Mucosa of gallbladder (tissue), 1 donor: ENCODE measurements at places on chromosomes 2 and 18. TPM values are rescaled to one million over a fixed set of nuclear protein-coding genes. Genes with fewer than 3 reads are reported as not detected.

The CYP27C1 gene
- 0.26 TPM for total RNA-seq

The COLEC11 gene
- total RNA-seq: 79.0 TPM

The CCDC148 gene
- total RNA-seq: 3.1 TPM

The NR4A2 gene
- 11.9 TPM for total RNA-seq

The DSC3 gene
- 0.03 TPM for total RNA-seq

The KCNG3 gene
- total RNA-seq: 0.12 TPM

The MAP3K19 gene
- total RNA-seq: not detected

The CPLX4 gene
- not detected for total RNA-seq

The ASPRV1 gene
- total RNA-seq: 1.1 TPM

The CNTNAP5 gene
- total RNA-seq: 31.7 TPM

The GYPC gene
- 51.1 TPM for total RNA-seq

The GNAL gene
- total RNA-seq: 3.9 TPM

The RAB31 gene
- total RNA-seq: 30.3 TPM

- DNase-seq: no peak
Observed at GRCh38 chr18:52667463-52668065, 327.6 kb downstream of the DCC start.

- DNase-seq: no peak
Observed at GRCh38 chr2:170371231-170371998, 193.5 kb downstream of the MYO3B start.

DNA sequence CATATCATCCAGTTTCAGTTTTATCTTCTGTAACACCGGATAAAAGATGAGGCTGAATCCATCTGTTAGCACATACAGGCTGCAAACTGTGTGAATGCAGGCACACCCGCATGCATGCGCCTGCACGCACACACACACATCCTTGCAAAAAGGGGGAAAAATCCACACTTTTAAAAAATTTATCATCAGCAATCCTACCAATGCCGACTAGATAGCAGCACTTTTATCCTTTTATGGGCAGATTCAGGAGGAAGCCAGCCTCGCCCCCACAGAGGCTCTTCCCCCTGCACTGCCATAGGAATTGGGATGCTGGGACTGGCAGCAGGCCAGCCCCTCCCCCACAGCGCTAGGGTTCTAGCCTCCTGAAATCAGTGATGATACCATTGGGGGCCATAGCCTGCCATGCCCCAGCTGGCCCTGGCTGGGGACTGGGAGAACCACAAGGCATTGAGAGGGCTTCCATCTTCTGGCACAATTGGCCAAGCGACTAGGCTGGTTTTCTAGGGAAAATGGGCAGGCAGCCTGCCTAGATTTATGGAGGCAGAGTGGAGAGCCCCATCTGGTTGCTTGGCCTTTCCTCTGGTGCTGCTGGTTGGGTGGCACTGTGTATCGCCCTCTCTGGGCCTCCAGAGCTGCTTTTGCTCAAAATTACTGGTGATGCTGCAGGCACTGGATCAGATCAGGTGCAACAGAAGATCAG, 25.5 kb downstream of the CYRIA start:
- DNase-seq: no peak

GRCh38 chr2:184695-185094, 79.1 kb downstream of the SH3YL1 start:
- no peak for DNase-seq

- DNase-seq: no peak
Observed at GRCh38 chr2:12226653-12227052, 480.2 kb downstream of the LPIN1 start.

DNA sequence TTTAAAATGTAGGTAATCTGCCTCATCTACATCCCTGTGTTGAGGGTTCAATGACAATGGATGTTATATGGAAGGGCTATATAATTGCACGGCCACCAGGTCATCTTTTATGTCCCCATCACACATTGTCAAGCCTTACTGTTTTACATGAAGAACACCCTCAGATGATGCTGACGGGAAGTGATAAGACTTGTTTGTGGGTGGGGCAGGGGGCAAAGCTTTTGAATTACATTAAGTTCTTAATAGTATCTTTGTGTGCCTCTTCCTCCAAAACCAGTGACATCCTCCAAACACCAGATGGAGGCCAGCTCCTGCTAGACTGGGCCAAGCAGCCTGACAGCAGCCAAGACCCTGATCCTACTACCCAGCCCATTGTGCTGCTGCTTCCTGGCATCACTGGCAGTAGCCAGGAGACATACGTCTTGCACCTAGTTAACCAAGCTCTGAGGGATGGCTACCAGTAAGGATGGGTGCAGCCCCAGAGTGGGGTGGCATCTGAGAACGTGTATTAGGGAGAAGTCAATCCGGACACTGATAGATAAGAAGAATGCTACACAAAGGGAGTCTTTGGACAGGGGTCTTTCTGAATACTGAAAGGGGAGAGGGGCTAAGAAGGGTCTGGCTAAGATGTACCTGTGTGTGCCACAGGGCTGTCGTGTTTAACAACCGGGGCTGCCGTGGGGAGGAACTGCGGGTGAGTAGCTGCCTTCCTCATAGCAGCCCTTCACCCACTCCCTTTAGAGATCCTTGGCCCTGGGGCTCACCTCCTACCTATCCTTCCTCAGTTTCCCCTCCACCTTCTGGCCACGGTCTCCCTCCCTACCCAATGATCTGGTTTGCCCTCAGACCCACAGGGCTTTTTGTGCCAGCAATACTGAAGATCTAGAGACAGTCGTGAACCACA, 5.3 kb downstream of the ABHD1 start:
- DNase-seq: no peak

- no peak for DNase-seq
Observed at GRCh38 chr18:957829-958228, 53.2 kb downstream of the ADCYAP1 start.

DNA sequence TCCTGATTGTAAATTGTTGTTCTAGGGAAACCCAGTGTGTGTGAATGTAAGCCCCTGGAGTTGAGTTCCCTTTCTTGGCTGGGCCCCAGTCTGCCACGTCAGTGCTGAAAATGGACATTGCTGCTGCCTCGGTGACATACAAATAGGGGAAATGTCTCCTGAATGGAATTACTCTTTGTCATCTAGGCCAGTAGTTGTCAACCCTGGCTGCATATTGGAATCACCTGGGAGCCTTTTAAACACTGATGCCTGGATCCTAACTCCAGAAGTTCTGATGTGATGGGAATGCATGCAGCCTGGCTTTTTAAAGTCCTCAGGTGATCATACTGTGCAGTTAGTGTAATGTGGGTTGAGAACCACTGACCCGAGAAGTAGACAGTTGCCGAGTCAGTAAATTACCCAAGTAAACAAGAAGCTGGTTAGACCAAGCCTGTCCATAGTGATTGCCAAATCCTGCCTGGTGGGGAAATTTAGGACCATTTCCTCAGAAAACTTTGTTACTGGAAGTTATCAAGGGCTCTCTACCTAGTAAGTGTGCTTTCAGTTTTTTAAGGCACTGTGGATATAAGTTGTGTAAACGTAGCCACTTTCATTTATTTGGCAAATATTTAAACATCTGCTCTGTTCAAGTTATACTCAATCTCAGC, 27.6 kb upstream of the IL1R1 start:
- DNase-seq: no peak

DNA sequence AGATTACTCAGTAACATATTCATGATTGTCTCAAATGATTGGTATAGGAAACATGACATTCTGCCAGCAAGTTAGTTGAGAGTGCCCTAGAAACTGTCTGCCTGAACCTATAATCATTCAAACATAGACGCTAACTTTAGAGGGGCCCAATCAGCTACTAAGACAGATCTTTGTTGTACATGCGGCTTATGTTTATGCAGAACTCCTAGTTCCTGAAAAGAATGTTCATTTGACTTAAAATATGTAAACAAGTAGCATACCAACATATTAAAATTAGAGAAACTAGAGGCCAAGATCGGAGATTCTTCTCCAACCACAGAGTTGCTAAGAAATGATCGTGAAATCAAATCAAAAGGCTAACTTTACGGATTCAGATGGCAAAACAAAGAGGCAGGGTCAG, 4.2 kb upstream of the METAP1D start:
- DNase-seq: no peak

DNA sequence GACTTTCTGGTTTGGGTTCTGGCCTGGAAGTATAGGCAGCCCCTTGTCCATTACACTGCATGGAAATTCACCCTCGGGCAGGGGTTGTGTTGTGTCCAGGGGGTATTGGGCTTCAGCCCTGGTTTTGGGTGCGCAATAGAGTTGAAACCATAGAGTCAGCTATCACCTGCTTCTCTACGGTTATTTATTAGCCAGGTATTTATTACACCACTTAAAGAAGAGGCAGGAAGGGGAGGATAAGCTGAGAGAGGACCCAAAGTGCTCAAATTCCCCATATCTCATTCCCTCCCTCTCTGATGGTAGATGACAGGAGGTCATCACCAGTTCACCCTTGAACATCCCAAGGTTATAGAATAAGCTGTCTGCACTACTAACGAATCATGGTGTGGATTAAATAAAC, 133.4 kb downstream of the HRH4 start:
- no peak for DNase-seq

- DNase-seq: no peak
Observed at GRCh38 chr18:1848716-1849115, 722.6 kb downstream of the METTL4 start.

- no peak for DNase-seq
Observed at GRCh38 chr2:111984213-111984604, 70.9 kb upstream of the TMEM87B start.

DNA sequence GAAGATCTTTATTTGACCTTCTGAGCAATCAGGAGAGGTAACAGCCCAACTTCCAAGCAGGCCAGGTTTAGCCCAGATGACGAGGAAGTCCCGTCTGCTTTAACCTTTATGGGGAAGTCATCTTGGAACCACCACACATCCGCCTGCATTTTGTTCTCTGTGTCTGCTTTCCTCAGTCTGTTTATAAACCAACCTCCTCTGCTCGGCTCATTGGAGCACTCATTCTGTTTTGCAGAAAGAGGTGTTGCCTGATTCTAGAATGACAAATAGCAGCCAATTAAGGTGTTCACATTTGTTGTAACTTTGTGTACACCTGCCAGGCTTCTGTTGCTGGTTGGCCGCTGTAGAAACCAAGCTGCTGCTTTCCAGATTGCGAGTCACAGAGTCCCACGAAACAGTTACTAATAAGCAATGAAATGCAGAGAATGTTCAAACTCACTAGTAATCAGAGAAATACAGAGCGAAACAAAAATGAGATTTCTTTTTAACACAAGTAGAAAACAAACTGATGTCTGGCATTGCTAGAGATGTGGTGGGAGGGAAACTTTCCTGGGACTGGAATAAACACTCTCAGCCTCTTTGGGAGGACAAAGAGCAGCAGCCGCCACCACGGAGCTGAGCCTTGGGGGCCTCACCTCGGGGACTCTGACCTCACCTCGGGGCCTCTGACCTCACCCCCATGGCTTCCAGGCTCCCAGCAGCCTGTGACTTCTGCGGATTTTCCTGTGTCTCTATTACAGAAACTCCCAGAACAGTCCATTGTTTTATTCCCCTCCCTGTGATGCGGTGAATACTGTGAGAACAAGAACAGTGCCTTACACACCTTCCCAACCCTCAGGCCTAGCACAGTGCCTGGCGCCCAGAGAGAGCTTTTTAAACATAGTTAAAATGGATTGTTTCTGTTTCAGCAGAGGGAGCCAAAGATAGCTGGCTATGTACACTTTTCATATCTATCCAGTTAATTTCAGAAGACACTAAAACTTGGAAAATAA, 64.0 kb downstream of the MBP start:
- DNase-seq: no peak

- no peak for DNase-seq
Observed at GRCh38 chr18:74514860-74515495, 18.8 kb downstream of the CNDP2 start.

DNA sequence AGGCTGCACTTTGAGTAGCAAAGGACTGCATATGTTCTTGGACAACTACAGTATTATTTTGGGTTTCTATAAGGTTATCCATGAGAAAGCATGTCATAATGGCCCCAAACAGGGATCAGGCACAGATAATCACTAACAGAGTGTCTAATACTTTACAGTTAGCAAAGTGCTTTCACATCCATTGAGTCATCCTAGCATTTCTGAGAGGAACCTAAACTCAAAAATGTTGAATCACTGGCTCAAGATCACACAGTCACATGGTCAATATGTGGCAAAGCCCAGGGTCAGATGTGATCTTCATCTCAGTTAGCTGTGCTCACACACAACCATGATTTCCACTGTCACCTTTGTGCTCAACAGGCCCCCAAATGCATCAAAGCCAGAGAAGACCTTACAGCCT, 156.1 kb upstream of the VRK2 start:
- no peak for DNase-seq

GRCh38 chr2:200839513-200839912, 24.9 kb downstream of the CLK1 start:
- DNase-seq: no peak

GRCh38 chr2:229715895-229716507, 1.6 kb upstream of the DNER start:
- DNase-seq: no peak

DNA sequence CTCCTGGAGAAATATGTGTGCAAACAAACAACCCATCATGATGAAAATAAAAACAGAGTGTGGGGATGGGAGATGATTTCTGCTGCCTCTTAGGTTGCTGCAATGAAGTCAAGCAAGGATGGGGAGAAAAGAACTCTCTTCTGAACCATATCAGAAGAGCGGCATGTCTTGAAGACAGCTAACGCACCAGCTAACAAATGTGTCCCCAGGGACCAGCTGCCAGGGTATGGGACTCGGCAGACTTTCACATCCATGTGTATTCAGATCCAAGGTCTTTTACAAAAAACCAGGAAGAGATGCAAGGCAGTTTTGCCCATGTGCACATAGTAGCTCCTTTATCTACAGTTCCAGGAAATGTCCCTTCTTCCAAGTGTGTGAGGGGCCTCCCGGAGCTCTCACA, 125.4 kb downstream of the CLIP4 start:
- no peak for DNase-seq

DNA sequence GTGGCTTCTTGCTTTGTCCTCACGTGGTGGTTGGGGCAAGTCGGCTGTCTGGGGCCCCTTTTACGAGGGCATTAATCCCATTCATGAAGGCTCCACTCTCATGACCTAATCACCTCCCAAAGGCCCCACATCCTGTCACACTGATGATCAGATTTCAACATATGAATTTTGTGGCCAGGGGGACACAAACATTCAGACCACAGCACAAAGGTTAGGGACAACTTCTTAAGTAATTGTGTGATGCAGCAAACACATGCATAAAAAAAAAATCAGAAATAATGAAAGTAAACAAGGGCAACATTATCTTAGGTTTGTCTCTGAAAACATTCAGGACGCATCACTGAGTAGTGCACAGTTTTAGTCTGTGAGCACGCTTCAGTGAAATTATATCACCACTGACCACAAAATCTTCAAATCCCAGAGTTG, 54.2 kb upstream of the FRZB start:
- DNase-seq: no peak

- DNase-seq: no peak
Observed at GRCh38 chr18:7366597-7366996, 135.7 kb downstream of the LRRC30 start.

- DNase-seq: no peak
Observed at GRCh38 chr18:2910751-2911425, 64.1 kb downstream of the EMILIN2 start.

DNA sequence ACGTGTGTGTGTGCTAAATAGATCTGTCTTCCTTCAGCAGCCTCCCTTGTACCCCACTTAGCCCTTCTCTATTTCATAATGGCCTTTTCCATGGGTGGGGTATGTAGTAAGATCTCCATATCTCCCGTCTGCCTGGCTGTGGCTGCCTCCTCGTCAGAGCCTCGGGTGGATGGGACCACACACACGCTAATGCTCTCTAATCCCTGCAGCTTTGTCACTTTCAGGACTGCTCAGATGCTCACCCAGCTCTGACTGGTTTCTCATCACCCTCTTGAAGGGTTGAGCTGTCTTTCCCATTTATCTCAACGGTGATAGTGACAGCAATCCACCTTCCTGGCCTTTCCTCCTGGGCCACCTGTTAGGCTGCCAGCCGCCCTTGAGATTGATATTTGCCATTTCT, 95.3 kb downstream of the DCC start:
- no peak for DNase-seq

GRCh38 chr2:230435431-230435830, 19.4 kb downstream of the SP100 start:
- no peak for DNase-seq
